Right atrium auricular region (tissue), 2 donors: ENCODE measurements at places on chromosomes 7 and 10. TPM values are rescaled to one million over a fixed set of nuclear protein-coding genes. Genes with fewer than 3 reads are reported as not detected.

DNA sequence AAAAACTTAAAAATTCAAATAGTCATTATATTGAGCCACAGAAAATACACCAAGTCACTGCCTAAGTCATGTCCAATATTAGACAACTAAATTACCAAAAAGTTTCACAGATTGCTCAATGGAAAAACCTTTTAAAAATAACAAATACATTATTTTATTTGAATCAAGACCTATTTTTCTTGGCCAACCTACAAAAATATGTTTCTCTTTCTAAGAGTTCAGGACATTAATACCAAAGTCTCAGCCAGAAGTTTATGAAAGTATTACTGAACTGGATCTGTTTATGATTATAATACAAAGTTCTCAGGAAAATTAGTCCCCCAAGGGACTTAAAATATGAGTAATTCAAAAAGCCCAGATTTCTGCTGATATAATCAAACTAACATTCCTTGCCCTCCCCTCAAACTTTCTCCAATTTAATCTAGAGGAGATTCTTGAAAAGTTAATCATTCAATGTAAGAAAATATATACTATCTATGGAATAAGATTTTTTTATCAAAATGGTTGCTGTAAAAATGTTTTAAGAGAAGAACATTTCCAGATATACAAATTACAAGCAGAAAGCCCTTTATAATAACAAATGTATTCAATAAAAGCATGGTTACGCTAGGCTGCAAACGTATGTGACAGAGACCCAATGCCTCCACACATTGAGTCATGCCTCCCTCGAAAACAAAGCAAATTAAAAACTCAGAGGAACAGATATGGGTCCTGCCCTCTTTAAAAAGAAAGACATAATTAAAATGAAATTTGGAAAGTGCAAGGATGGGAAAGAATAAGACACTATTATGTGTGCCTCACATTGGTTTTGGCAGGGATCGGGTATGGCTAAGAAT is 381.6 kb downstream of the PARD3 start:
- DNase-seq: no peak

The SEMA3D gene
- total RNA-seq: 1.4 TPM

DNA sequence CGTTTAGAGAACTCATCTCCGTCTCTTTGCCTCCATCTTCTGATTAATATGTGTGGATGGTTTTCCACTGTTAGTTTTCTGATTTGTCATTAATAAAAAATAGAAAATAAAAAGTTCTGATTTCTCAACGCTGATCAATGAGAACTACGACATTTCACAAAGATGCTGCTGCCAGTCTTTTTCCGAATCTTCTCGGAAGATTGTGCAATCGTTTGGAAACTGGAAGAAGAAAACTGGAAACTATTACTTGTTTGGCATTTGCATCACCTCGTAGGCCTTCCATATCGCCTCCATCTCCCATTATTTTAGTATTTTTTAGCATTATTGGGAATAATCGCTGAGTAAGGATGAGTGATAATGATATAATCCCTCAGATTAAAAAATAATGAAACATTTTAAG is 123.2 kb upstream of the KLF6 start:
- DNase-seq: no peak

DNA sequence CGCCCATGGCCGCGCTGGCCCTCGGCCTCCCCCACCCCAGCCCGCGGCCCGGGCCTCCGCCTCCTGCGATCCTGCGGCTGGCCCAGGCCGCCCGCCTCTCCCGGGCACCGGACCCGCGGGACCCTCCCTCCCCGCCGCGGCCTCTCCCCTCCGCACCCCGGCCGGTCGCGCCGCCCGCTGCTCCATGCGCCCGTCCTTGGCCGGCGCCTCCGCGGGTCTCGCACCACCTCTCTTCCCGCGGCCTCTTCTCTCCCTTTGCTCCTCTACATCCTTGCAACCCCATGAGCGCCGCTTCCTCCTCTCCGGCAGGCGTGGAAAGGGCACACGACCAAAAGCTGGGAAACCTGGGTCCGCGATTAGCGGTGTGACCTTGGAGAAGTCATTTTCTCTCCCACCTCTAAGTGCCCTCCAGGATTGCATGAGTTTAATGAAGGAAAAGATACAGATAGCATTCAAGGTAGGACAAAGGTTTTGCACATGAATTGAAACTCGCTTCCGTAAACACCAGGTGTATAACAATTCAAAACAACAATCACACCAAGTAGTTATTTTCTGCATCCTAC is 448 bp upstream of the SRPK2 start:
- no peak for DNase-seq

DNA sequence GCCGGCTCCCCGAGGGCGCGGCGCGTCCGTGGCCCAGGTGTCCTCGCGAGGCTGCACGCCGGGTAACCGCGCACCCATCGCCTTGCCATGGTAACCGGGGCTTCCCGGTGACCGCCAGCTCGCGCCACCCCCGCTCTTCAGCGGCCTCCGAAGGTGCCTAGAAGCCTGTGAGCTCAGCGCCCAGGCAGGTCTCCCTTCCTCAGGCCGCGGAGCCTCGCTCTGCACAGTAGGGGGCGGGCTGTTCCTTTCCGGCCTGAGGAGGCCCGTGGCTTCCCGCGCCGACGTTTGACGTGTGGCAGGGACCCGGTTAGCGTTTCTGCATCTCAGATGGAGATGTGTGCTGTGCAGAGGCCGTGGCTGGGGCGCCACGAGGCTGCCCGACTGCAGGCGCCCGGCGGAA is 117.1 kb downstream of the DYNC2I1 start:
- DNase-seq: no peak

- no peak for DNase-seq
Observed at GRCh38 chr10:58851606-58852005, 324.8 kb upstream of the PHYHIPL start.

The RUFY2 gene
- 8.3 TPM for total RNA-seq

- peak; percentile 56 for DNase-seq
Observed at GRCh38 chr10:1382711-1383110, 326.5 kb downstream of the WDR37 start.

DNA sequence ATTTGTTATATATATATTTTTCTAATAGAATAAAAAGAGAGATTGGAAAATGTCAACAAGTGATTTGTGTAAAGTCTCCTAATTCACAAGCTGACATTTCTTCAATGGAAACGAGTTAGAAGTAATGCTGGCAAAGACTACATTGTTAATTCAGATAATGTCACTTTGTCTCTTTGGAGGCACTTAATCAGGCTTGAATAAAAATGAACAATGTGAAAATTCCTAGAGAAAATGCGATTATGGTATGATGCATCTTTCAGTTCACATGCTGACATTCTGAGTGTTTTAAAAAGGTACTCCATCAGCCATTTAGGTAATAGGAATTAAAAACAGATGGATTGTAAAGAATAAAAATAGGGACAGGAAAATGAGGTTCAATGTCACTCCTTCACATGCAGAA is 100.1 kb downstream of the SLC13A1 start:
- DNase-seq: no peak

- DNase-seq: no peak
Observed at GRCh38 chr7:45027774-45028114, 27.7 kb downstream of the CCM2 start.

DNA sequence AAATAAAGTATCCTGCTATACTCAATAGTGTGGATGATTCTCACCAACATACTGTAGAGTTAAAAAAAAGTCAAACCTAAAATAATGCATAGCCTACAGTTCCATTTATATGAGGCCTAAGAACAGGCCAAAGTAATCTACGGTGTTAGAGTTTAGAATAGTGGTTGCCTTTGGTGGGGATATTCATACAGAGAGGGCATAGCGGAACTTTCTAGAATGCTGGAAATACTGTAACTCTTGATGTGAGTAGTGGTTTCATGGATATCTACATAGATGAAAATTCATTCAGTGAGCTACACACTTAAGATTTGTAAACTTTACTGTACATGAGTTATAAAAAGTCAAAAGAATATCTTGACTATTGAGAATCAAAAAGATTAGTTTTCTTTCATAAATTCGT is 349.9 kb upstream of the NFE2L3 start:
- DNase-seq: no peak

The FAM180A gene
- total RNA-seq: 5.9 TPM

The CHN2 gene
- 6.6 TPM for total RNA-seq

The HOXA5 gene
- 0.24 TPM for total RNA-seq

The IFIT2 gene
- 2.6 TPM for total RNA-seq

The DNA2 gene
- 0.90 TPM for total RNA-seq
